ENCODE measurements at places on chromosomes 6 and 20.

DNA sequence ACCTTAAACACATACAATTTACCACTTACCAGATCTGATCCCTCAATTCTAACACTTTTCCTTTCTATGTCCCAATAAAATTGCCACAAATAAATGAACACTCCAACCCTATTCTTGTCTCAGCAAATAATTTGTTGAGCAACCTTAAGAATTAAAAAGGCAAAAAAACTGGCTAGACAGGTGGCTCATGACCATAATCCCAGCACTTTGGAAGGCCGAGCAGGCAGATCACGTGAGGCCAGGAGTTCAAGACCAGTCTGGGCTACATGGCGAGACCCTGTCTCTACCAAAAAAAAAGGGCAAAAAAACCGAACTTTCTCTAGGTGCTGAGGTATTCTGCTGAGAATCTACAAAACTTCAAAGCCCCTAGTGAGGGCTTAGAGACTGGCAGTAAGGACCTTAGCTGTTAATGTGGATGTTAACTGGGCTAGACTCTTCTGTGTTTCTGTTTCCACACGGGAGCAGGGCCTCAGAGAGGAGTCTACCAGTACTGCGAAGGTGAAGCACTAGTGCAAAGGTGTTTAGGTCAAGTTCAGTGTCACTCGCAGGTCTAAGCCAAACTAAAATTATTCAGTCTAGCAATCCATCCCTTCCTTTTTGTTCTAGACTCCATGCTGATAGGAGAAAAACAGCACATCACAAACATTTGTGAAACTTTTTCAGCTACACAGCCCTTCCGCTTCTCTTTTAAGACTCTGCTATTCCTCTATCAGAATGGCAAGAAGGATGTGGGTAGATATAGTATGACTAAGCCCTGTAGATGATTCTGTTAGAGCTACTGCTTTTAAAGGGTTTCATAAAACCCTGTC lies 2.6 kb downstream of the FASTKD5 start:
- DNase-seq = no peak

- DNase-seq = no peak
These were observed 145.5 kb downstream of the RNASET2 start for GRCh38 chr6:166810864-166811263.

DNA sequence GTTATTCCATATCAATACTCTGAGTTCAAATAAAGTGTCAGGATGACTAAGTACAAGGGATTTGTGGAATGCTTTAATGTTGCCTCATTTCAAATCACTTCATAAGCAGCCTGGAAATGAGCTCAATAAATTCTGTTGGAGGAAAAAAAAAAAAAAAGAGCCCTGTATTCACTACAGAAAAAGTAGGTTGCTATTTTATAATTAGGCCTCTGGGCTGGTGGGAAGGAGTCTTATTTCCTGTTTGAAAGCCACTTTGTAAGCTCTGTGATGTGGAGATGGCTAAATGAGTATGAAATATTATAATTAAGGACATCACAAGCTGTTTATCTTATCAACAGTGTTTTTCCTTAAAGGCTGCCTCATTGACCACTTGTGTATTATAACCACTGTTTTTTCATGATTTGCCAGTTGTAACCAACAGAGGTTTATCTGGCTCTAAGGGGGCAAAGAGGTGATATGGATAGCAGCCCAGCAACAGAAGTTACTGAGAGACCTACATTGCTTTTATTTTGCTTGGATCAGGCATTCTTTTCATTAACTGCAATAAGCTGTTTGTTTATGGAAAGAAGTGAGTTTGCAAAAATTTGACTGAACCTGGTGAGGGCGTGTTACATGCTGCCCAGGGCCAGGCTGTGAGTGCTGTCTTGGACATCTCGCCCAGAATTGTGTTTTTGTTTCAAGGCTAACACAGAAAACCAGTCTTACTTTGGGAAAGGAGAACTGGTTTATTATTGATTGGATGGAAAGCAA lies 563.3 kb upstream of the MAP3K7 start:
- no peak for DNase-seq

- DNase-seq = no peak
These were observed 57.3 kb downstream of the SMOC2 start for GRCh38 chr6:168498161-168498843.

DNA sequence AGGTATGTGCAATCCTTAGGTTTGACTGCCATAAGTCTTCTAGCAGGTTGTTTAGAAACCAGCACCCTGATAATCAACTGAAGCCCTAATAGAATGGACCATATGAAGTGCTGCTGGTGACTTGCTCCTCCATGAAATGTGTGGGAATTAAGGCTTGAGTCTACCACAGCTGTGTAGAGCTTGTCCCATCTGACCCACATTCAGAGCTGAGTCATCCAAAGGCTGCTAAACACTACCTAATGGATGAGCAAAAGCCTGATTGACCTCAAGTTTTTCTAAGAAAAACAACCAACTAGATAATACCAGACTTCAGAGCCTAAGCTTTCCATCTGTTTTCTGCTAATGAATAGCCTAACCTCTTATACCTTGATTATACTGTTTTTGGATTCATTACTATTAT lies 120.3 kb upstream of the MOCS1 start:
- no peak for DNase-seq

DNA sequence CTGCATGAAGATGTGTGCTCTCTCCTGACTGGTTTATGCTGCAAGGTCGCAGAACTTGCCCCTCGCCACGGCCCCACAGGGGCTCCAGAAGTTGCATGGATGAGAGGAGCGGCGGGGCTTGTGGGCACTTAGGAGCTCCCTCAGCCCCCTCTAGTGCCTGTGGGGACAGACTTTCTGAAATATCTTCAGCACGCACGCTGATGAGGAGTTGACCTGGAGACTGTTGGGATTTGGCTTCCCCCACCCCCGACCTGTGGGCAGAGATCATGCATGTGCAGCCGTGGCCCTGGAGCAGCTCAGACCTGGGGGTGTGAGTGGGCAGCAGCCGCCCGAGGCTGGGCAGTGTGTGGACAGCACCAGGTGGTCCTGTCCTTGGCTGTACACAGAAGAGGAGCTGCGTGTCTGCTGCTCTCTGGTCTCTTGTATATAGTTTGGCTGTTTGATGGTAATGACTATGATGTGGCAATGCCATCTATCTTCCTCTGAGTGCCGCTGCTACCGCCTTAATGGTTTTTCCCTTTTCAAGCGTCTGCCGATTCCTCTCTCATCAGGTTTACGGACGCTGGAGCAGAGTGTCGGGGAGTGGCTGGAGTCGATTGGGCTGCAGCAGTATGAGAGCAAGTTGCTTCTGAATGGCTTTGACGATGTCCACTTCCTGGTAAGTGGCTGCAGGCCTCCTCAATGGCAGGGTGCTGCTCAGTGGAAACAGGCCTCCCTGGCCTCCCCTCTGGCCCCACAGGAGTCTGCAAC lies 81.4 kb downstream of the TCP11 start:
- no peak for DNase-seq

DNA sequence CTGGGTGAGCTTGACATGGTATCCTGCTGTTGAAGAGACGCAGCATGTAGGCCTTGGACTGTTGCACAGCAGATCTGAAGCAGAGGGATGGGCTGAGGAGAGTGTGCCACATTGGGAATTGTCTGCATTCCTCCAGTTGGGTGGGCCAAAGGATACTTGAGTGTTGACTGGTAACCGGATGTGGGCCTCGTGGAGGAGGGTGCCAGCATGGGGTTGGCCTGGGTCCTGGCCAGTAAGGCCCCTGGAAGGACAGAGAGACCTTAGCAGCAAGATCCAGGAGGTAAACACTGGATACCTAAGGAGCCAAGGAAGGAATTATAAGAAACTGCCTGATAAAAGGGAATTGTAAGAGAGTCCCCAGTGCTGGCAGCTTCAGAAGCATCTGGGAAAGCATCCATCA lies 76.9 kb downstream of the FIG4 start:
- no peak for DNase-seq

GRCh38 chr6:2344319-2344905 lies 99.0 kb upstream of the GMDS start:
- no peak for DNase-seq

DNA sequence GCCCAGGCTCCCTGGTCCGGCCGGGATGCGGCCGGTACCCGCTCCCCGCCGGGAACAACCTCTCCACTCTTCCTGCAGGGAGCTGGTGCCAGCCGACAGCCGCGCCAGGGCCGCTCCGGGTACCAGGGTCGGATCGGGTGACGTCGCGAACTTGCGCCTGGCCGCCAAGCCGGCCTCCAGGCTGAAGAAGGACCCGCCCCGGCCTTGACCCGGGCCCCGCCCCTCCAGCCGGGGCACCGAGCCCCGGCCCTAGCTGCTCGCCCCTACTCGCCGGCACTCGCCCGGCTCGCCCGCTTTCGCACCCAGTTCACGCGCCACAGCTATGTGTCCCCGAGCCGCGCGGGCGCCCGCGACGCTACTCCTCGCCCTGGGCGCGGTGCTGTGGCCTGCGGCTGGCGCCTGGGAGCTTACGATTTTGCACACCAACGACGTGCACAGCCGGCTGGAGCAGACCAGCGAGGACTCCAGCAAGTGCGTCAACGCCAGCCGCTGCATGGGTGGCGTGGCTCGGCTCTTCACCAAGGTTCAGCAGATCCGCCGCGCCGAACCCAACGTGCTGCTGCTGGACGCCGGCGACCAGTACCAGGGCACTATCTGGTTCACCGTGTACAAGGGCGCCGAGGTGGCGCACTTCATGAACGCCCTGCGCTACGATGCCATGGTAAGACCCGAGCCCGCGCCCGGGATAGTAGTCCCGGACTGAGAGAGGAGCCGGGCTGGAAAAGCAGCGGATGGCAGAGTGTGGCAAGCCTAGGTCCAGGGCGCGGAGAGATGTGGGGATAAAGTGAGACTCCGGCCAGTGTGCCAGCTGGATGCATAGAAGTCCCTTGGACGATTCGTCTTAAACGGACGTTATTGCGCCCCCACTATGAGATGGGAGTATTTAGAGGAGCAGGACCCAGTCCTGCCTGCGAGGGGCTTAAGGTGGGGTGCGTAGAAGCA lies at the start of gene NT5E:
Gene NT5E (plus strand): TSS at position 266 of the 942 bp plus-strand sequence. CDS start 57 bp downstream, at position 323.
- DNase-seq = peak; percentile 61

GRCh38 chr6:152334555-152334954 lies 302.6 kb downstream of the SYNE1 start:
- no peak for DNase-seq

GRCh38 chr20:48126227-48126740 lies 341.0 kb upstream of the SULF2 start:
- DNase-seq = no peak

DNA sequence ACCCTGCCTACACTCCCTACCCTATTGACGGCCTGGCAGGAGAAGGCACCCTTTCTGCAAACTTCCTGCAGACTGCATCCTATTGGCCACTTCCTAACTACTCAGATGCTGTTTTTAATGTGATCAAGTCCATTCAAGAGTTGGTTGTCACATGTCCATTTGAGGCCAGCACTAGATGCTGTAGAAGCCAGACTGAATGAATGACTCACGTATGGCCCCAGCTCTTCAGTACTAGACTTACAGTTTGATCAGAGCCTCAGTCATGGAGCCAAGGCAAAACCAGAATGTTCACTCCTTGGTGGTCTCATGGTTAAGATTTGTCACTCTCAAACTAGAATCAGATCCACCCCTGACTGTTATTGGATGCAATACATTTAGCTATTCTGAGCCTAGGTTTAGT lies 101.7 kb downstream of the OPRM1 start:
- DNase-seq = no peak

GRCh38 chr6:133969921-133970295 lies 16.9 kb downstream of the TBPL1 start:
- DNase-seq = no peak

DNA sequence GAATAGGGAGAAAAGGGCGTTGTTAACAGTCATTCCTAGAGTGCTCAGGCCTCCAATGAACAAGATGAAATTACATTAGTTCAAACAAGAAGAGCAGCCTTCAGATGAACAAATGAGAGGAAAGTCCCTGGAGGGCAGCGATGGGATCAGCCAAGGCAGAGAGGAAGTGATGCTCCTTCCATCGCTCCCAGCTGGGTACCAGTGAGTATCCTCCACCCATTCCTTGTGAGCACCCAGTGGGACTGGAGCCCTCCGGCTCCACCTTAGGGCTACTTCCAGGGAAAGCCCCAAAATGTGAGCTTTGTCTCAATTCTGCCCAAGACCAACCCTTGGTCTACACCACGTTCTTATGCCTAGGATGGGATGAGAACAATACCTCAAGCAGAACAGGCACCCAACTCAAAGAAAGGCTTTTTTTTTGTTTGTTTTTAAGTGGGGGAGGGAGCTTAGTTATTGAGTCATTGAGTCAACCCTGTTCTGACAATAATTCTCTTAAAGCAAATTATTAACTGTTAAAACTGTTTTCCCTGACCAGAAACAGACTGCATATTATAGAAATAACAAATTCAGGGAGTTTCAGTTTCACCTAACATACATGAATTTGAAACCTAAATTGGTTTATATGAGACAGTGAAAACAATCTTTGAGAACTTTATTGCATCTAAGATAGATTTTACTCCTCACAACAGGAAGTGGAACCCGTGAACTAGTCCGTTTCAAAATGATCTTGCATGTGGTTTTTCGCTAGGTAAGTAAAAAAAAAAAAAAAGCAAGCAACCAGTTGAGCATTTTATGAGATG lies 106.9 kb downstream of the IPCEF1 start:
- peak; percentile 42 for DNase-seq

- DNase-seq = no peak
These were observed 56.6 kb upstream of the BLCAP start for GRCh38 chr20:37584238-37584807.

DNA sequence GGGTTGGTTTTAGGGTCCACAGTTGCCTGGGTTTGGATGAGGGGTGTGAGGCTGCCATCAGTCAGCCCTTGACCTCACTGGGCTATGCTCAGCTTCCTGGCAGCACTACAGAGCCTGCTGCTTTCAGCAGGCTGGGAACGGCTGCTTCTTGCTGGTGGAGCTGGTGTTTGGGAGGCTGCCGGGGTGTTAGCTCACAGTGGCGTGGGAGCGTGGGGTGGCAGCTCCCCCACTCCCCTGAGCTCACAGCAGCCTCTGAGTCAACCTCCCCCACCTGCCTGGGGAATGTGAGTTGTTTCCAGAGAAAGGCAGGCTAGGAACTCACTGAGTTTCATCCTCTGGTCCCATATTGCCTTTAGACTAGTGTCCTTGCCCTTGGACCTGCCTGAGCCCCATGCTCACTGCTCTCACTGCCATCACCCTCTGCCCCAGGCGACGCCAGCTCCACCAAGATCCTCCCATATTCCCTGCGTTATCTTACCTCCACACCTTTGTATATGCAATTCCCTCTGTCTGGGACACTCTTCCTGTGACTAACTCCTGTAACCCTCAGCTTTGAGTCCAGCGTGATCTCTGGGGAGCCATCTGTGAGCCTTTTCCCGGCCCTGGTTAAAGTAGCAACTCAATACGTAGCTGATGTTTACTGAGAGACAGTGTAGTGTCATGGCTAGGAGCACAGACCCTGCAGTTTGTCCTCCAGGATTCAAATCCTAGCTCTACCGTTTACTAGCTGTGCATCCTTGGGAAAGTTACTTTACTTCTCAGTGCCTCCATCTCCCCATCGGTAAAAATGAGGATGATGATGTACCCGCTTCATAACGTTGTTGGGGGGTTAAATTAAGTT lies 34.8 kb downstream of the PPP1R16B start:
- peak; percentile 69 for DNase-seq

GRCh38 chr6:40563111-40563510 lies 24.1 kb downstream of the LRFN2 start:
- DNase-seq = no peak

DNA sequence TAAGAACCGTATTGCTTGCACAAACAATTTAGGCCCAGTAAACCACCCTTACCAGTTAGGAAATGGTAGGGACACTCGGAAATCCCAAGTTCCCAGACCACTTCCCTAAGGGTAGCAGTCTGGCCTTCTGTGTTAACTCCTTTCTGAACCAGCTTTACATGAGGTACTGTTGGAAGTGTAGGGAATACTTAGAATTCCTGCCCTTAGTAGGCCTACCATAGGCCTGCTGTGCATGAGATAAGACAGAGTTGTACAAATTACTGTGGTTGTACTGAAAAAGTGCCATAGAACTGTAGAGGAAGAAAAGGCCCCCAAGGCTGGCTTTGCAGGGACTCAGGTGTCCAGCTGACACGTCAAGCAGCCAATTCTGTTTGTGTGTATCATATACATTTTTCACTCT lies 11.1 kb downstream of the RPRD1B start:
- DNase-seq = no peak
